ENCODE measurements at places on chromosomes 6 and 20.

GRCh38 chr20:12375967-12376366 is 458.3 kb downstream of the BTBD3 start:
- DNase-seq, result no peak

DNA sequence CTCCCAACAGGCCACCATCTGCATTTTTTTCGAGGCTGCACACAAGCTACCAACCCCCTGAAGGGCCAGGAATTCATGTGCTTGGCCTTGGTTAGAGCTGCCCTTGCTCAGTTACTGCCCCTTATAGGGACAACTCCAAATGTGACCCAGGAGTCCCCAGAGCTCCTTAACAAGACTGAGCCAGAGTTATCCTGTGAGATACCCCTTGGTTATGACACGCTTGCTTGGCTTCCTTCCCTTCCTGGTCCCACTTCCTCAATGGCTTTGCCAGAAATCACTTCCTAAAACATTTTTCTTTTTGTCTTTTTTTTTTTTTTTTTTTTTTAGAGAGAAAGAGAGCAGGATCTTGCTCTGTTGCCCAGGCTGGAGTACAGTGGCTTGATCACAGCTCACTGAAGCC is 8.9 kb downstream of the TREM1 start:
- no peak for DNase-seq

GRCh38 chr6:28215425-28215824 is 9.7 kb upstream of the ZSCAN9 start:
- no peak for DNase-seq

DNA sequence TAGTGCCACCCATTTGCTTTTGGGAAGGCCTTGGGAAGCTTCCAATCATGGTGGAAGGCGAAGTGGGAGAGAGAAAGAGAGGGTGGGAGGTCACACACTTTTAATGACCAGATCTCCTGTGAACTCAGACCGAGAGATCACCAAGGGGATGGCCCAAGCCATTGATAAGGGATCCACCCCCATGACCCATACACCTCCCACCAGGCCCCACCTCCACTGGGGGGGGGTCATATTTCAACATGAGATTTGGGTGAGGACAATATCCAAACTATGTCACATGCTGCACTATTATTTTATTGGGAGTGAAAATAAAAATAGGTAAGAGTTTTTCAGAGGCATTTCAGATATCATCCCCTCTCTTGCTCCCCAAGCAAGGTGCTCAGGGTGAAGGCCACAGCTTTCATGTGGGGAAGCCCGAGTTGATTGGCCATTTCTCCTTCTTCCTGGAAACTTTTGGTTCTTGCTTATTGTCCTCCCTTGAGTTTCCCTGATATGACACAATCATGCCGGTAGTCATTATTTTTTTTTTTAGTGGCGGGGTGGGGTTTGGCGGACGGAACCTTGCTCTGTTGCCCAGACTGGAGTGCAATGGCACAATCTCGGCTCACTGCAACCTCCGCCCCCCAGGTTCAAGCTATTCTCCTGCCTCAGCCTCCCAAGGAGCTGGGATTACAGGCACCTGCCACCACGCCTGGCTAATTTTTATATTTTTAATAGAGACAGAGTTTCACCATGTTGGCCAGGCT is 15.2 kb downstream of the GMPR start:
- no peak for DNase-seq

DNA sequence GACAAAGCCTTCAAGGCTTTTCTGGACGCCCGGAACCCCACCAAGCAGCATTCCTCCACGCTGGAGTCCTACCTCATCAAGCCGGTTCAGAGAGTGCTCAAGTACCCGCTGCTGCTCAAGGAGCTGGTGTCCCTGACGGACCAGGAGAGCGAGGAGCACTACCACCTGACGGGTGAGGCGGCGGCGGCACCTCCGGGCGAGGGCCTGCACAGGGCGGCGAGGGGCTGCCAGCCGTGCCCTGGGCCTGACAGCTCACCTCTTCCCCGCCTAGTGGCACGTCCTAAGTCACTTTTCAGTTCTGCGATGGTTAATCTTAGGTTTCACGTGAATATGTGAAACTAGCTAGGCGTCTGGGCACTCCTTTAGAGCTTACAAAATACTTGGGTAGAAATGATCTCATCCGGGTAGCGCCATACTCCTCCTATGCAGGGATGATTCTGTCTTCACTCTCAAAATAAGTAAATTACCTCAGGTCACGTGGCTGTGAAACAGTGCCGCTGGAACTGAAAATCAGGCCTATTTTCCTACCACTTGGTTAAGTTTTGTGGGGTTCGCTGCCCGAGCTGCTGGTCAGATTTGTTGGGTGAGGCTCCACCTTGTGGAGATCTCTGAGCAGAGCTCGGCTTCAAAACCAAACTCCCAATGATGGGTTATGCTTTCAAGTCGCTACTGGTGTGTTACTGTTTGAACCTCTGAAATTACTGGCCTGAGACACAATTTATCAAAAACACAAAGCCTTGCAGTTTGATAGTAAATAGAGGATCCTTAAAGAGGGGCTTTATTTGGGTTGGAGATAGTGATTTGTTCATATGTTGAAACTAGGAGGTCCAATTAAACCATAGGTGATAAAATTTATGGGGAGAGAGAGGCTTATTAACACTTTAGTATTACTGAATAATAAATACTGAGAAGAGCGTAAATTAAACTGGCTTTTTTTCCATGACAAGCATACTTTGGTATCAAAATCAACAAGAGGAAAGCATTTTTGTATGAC is 15.5 kb upstream of the CLDN20 start:
- DNase-seq, result peak; percentile 26

DNA sequence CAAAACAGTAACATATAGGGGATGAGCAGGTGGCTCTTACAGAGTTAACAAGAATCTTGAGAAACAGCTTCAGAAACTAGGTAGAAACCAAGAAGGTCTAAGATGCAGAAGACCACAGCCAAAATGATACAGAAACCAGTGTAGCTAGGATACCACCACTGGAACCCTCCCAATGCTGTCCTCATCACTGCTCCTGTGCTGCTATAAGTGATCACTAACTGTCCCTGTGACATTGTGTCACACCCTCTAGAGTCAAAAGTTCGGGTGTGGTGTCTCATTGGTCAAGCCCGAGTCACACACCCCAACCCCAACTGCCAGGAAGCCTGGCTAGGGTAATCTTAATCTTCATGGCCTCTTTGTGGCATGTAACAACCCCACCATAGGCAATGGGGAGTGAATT is 153.1 kb downstream of the RCAN2 start:
- no peak for DNase-seq

- no peak for DNase-seq
These were observed 6.1 kb downstream of the FAM110A start for GRCh38 chr20:839626-840025.

DNA sequence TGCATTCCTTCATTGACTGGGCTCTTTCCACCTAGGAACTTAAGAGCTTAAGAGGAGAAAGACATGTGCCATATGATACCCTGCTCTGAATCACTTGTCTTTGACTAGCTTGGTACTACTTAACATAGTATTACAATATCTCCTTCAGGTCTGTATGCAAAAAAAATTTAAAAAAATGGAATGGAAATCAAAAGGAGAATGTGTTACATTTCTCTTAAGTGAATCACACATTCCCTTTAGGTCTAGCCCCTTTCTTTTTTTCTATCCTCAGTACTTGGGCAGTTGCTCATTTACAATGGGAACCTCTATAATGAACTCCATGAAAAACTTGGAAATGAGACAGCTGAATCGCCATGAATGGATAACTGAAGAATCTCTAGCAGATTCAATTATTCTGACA is 53.8 kb downstream of the SLC35F1 start:
- no peak for DNase-seq

Data from CD4-positive, alpha-beta T cell treated with Interleukin-15 for 4 hours (primary cell).